ENCODE measurements at places on chromosomes 12 and 14.

DNA sequence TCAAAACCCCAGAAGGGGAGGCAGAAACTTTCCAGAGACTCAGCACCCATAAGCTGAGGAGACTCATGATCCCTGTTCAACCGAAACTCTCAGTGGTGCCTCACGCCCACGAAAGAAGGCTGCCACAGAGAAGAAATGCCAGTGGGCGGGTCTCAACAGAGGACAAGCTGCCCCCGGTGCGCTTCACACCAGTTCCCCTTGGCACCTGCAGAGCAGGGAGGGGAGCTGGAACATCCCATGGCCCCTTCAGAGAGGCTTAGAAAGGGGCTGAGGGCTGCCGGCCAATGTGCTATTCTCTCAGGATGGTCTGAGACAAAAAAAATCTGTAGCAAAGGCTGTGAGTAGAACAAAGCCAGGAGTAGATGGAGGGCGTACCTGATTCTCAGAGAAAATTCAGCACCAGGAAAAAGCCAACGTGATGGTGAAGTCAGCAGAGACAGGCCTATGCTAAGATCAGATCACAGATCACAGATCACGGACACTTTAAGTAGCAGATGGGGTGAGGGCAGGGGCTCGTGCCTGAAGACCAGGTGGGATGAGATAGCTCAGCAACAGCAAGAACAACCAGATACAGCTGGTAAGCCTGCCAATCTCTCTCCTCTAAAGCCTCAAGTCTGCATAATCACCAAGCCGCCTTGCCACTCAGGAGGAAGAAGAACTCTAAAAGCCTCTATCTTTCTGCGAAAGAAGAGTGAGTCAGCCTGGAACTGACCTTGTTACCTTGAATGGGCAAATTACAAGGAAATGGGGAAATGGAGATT, 206.4 kb upstream of the GRIP1 start:
- DNase-seq = no peak

- DNase-seq = no peak
These were observed 284.7 kb downstream of the DUSP6 start for GRCh38 chr12:89067421-89068187.

DNA sequence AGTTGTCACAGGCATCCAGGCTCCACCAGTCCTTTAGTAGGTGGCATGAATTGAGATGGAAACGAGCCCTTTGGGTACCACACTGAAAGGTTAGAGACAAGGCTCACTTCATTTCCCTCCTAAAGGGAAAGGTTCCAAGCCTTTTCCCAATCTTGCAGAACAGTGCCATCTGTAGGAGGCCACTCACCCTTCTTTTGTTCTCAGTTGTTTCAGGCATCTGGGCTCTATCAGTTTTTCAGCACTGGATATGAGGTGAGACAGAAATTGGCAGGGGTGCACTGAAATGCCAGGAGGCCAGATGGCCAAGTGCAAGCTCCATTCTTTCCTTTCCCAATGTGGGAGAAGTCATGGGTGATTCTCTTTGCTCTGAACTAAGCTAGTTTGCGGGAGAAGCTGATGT, 15.2 kb downstream of the FBXO33 start:
- DNase-seq = peak; percentile 7

GRCh38 chr12:79058342-79058741, 193.8 kb downstream of the SYT1 start:
- DNase-seq = no peak

GRCh38 chr12:10001171-10001776, 2.4 kb upstream of the CLEC1B start:
- no peak for DNase-seq

DNA sequence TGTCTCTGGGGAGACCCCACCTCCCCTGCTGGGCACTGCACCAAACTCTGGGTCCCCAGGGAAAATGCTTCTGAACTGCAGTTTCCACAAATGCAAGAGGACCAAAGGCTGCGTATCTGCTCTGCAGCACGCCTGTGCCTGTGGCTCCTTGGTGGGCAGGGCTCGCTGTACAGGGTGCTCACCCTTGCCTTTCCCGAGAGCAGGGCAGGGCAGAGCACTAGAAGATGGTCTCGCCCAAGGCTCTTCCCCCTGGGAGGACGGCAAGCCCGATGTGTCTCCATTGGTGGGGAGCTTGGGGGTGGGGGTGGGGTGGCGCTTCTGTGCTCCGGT, 175.3 kb upstream of the RTL1 start:
- no peak for DNase-seq

GRCh38 chr12:14988035-14988434, 15.2 kb downstream of the PDE6H start:
- no peak for DNase-seq

DNA sequence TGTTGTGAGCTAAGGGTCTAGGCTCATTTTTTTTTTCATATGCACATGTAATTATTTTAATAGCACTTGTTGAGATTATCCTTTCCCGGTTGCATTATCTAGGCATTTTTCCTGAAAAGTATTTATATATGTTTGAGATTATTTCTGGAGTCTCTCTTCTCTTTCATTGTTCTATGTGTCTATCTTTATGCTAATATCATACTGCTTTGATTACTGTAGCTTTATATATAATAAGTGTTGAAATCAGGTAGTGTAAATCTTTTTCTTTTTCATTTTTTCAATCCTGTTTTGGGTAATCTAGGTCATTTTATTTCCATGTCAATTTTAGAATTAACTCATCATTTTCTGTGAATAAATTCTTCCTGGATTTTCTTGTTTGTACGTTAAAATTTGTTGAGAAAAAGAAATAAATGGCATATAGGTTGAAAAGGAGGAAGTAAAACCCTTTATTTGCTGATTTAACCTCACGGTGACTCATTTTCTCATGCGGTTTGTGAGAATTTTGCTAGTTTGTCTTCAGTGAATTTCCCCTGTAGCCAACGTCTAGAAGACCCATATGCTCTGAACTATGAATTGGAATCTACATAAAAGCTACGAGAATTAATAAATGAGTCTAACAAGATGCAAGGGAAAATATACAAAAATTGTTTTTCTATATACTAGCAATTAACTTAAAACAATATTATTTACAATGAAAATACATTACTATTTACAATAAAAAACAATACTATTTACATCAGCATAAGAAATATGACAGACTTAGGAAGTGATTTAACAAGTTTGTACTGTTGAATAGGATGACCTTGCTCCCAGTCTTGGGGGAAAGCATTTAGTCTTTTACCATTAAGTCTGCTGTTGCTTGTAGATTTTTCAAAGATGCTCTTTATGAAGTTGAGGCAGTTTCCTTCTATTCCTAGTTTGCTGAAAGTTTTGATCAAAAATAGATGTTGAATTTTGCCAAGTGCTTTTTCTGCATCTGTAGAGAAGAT, 105.0 kb downstream of the SNAPC1 start:
- no peak for DNase-seq

GRCh38 chr14:42428996-42429395, 822.3 kb downstream of the LRFN5 start:
- DNase-seq = no peak

DNA sequence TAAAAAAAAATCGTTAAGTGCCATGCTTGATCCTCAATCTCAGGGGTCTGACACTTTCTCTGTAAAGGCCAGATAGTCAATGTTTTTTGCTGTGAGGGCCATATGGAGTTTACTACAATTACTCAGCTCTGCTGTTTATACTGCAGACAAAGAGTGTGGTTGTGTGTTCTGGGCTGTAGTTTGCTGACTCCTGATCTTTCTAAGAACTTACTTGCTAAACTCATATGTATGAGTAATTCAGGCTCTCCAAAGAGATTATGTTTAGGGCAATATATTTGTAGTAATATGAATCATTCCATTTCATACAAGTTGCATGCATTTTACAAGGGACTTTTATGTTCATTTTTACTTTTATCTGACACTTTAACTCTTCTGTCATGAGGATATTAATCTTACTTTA, 188.2 kb downstream of the TMTC2 start:
- no peak for DNase-seq

- DNase-seq = no peak
These were observed 37.0 kb upstream of the PMCH start for GRCh38 chr12:102234599-102234998.

- no peak for DNase-seq
These were observed 138.7 kb upstream of the MED13L start for GRCh38 chr12:116416166-116416565.

DNA sequence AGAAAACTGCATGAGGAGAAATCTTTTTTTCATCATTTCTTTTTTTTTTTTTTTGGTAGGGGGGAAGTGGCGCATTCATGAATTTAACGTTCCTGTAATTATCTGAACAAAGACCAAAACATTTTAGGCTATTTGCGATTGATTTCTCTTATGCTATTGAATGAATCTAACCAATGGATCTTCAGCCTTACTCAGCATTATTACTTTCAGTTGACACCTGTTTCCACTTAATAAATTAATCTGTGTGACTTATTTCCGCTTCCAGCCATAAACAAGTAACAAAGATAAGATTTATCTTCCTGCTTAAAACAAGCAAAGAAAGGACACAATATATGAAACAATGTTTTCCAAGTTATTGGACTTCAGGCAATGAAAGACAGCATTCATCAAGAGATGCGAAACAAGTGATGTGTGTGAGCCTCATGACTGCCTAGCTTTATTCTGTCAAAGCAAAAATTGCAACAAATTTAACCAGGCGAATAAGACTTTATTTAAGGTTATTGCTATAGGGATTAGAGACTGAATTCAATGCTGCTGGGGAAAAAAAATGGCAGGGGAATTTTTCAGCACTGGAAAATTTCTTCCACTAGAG, 1026.9 kb downstream of the LRFN5 start:
- DNase-seq = no peak
